SW 1271 (cell line): ENCODE measurements at places on chromosomes 3 and 15.

- DNase-seq: no peak
These were observed 8.8 kb downstream of the EIF2AK4 start for GRCh38 chr15:39942753-39943150.

- DNase-seq: no peak
These were observed 40.0 kb downstream of the SLC6A11 start for GRCh38 chr3:10855871-10856662.

GRCh38 chr15:58797505-58797904 lies 26.4 kb downstream of the MINDY2 start:
- no peak for DNase-seq

DNA sequence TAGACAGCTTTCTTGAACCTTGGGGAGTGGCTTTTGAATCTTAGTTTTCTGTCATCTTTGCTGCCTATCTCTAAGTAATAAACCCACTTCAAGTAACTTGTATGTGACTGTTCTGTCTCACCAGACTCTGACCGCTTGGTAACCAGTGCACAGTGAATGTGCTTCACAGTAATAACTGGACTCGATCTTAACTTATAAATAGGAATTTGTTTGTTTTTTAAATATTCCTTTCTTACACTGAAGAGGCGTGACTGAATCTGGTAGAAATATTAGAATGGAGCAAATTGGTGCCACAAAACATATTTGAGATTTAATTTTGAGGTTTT lies 318.0 kb downstream of the GBE1 start:
- no peak for DNase-seq

DNA sequence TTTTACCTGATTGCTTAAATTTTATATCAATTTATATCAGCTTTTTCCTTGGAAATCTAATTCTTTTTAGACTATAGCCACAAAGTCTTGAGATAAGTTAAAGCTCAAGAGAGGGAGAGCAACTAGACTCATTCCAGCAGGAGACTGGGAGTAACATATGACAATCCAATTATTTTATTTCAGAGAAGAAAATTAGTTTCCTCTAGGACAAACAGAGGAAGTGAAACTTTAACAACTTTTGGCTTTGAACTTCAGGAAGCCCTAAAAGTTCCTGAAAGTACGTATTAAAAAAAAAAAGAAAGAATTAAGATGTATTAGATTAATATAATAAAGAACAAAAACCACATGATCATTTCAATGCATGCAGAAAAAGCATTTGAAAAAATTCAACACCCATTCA lies 13.9 kb upstream of the UBE2E2 start:
- no peak for DNase-seq

GRCh38 chr3:149000206-149000745 lies 8.9 kb downstream of the GYG1 start:
- no peak for DNase-seq

GRCh38 chr3:107994181-107994580 lies 96.7 kb downstream of the CD47 start:
- no peak for DNase-seq

DNA sequence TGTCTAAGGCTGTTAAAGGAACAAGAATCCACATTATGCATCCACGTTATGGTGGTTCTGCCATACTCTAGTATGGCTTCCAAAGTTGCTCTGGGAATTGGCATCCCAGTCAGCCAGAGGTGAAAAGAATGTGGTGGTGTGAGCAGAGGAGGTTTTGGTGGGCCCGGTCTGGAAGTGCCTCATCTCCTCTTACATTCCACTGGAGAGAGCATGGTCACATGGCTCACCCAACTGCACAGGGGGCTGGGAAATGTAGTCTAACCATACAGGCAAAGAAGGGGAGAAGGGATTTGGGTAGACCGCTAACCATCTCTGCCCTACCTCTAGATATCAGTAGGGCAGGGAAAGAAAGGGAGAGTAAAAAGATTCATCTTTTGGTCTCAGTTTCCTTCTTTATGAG lies 3.2 kb upstream of the HEG1 start:
- no peak for DNase-seq

DNA sequence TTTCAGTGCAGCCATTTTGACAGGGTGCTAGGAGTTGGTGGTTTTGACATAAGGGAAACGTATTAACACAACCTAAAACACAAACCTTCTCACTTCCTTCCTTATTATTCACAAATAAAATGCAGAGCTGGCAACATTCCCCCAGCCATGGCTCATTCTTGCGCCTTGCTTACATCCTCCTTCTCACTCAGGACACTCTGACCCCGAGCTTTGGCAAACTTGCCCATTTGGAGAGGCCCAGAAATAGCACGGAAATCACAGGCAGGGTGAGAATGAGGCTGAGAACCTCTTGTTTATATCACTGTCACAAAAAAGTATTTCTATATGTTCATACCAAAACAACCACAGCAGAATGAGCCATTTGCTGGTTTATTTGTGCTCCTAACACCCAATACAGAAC lies 244.3 kb downstream of the NTRK3 start:
- no peak for DNase-seq

DNA sequence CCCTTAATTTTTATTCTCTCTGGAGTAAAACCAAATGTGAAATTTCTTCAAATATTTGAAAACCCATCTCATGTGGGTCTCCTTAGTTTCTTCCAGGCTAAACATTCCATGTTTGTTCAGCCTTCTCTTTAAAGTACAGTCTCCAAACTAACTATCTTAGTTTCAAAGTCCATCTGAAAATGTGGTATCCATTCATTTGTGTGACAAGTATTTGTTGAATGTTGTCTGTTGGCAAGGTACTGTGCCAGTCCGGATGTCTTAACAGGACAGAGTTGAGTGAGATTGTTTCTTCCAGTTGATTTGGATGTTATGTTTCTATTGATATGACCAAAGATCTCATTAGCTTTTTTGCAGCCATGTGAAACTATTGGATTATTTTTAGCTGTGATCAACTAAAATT lies 347.4 kb downstream of the THSD4 start:
- no peak for DNase-seq

DNA sequence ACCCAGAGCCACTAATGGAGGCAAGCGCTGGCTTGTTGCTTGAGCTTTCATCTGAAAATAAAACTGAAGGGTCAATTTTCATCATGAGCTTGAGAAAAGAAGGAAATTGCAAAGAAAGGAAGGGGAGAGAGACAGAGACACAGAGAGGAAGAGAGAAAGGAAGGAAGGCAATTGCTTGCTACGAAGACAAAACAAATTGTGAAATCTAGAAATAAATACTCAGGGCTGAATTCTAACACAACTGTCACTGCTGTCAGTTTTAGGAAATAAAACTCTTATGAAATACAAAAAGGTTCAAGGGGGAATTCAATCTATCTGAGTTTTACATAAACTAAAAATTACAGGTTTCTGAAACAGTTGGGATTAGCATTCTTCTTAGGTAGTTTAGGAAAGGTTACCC lies 36.7 kb downstream of the FOXP1 start:
- DNase-seq: no peak
